ENCODE measurements at places on chromosomes 1 and 21.

DNA sequence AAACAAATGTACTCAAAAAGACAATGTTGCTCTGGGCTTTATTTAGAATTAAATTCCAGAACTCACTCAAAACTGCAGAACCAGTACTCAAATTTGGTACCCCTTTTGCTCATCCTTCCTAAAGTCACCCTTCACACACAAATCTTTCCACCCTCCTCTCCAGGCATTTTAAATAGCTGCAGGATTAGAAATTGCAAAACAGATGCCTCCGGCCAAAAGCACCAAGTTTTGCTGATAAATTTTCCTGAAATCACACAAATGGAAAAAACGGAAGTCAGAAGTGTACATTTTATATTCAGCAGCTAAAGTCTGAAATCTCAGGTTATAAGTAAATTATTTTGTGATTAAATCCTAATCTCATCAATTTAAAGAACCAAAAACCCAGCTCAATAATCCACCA lies 147.0 kb downstream of the NRIP1 start:
- no peak for DNase-seq

- no peak for DNase-seq
These were observed 7.3 kb downstream of the GLMN start for GRCh38 chr1:92291372-92291999.

DNA sequence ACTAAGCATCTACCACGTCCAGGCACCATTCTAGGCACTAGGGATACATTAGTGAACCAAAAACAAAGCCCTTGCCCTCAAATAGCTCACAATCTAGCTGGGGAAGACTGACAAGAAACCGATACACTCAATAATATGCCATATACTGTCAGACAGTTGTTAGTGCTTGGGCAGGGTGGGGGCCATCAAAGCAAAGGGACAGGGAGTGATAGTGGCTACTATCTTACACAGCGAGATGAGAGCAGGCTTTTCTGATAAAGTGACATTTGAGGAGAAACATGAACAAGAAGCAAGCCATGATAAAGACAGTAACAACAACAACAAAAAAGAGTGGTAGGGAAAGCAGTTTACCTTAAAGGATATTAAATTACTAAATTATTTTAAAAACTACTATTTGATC lies 41.1 kb downstream of the ERO1B start:
- no peak for DNase-seq

GRCh38 chr1:151166505-151166956 lies 587 bp downstream of the SCNM1 start:
- no peak for DNase-seq

- no peak for DNase-seq
These were observed 60.8 kb downstream of the HSPG2 start for GRCh38 chr1:21876267-21876666.

DNA sequence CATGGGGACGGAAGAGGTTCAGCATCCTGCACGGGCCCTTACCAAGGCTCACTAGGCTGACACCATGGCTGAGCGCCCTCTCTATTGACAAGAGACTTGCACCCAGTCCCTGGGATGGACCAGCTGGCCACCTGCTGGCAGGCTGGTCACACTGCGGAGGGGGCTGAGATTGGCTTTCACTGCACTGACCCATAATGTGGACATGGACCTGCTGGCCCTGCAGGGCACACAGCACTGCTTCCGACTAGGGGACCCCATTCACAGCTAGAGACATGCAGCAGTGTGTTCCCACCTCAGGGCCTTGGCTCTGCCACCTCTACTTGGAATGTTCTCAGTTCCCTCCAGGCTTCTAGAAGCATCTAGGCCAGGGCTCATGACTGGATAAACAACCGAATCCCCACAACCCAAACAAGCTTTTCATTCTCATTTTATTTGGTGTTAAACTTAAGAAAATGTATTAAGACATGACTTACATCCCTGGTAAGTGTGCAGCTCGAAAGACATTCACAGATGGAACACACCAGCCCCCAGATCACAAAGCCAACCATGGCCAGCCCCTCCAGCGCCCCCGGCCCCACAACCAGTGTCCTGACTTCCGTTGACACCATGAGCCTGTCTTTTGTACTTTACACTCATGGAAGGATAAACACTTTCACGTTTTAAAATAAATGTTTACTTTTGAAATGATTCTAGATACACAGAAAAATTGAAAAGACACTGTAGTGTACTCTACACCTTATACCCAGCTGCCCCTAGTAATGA lies 9.3 kb upstream of the SRARP start:
- peak; percentile 82 for DNase-seq

DNA sequence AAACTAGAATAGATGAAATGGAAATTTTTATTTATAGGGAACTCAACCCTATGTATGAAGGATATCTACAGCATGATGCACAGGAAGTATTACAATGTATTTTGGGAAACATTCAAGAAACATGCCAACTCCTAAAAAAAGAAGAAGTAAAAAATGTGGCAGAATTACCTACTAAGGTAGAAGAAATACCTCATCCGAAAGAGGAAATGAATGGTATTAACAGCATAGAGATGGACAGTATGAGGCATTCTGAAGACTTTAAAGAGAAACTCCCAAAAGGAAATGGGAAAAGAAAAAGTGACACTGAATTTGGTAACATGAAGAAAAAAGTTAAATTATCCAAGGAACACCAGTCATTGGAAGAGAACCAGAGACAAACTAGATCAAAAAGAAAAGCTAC lies 7.9 kb downstream of the USP1 start:
- DNase-seq = no peak

DNA sequence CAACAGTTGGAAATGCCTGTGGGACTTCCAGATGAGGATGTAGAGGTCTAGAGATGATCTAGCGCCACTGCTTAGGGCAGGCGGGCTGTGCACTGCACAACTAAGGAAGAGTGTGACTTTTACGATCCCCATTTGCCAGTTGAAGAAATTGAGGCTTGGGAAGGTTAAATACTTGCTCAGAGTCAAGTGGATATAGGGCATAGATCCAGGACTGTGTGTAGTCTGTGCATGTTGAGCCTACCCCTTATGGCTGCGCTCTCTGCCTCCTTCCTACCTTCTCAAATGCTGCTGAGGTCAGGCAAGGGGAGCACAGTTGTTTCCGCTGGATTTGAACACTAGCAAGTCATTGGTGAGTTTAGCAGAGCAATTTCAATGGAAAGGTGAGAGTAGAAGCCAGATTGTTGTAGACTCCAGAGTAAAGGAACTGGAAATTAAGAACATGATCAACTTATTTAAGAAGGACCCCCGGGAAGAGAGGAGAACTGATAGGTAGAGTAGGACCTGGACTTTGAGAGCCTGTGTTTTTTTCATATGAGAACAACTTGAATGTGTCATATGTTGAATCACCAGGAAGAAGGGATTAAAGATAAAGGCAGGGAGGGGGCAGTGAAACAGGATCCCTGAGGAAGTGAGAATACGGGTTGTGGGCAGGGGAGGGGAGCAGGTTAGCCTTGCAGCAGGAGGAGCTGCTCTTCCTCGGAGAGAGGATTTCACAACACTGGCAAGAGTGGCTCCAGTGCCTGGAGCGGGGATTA lies 2.7 kb downstream of the CAPN2 start:
- no peak for DNase-seq

GRCh38 chr1:195019385-195019784 lies 1588.9 kb downstream of the KCNT2 start:
- DNase-seq = no peak

DNA sequence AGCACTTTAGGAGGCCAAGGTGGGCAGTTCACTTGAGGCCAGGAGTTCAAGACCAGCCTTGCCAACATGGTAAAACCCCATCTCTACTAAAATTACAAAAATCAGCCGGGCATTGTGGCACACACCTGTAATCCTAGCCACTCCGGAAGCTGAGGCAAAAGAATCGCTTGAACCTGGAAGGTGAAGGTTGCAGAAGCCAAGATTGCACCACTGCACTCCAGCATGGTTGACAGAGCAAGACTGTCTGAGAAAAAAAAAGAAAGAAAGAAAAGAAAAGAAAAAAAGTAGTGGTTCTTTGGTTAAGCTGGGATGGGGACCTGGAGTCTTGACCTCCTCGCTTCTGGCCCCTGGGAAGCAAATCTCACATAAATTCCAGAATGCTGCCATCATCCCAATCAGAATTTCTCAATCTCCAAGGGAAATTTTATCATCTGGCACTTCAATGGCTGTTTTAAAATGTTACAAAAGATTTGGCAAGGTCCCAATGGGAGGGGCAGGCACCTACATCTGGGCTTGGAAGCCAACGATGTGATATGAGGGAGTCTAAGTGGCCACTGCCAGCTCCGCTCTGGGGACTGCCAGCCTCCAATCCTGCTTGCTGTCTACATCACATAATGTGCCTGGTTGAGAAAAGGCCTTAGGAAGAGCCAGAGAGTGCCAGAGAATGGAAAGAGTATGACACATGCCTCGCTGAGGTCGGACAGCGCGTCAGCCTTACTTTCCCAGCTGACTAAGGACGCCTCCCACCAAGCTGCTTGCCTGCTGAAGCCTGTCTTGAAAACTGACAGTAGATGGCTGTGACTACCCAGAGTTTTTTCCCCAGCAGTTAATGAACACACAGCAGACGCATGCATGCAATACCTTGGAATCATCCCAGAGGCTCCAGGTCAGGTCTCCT lies 42.1 kb upstream of the SRP9 start:
- DNase-seq = peak; percentile 67

DNA sequence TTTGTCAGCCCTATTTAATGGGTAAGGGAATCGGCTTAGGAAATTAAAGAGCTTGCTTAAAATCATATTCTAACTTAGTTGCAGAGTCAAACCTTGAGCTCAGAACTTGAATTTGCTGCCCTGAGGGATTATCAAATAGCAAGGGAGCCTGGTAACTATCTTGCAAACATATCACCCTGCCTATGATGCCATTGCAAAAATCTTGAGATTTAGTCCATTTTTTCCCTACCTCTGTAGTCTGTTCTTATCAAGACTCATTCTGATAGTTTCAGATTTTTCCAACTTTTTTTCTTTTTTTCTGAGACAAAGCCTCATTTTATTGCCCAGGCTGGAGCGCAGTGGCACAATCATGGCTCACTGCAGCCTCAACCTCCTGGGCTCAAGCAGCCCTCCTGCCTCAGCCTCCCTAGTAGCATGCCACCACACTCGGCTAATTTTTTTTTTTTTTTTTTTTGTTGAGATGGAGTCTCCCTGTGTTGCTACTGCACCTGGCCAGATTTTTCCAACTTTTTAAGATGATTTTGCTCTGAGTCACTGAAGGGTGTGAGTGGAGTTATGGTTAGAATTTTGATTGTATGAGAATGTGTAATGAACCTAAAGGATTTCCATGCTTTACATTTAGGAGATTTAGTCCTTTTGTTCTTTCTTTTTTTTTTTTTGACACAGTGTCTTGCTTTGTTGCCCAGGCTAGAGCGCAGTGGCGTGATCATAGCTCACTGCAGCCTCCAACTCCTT lies 12.2 kb downstream of the SARS1 start:
- no peak for DNase-seq

DNA sequence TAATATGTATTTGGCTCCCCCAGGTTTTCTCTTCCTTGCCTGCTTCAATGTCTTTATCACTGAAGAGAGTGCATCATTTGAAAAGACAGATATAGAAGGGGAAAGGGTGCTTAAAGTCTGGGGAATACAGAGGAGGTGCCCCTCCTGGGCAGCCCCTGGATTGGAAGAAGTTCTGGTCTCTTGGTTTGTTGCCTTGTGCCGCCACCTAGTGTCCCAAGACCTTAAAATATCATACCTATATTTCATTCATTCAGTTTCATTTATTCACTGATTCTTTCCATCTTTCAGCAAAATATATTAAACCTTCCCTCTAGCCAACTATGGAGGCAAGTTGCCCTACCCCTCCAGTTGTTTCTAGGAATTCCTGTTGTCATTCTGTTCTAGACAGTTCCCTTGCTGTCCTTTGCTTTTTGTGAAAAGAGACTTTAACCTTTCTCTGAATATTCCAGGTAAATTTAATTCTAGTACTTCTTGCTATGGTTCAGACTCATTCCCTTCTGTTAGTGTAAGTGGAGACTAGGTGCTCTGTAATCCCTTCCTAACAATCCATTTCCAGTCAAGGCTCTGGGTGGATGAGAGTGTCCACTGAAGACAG lies 56.1 kb downstream of the MEF2D start:
- DNase-seq = no peak

- no peak for DNase-seq
These were observed 25.4 kb upstream of the WDR26 start for GRCh38 chr1:224459966-224460365.

GRCh38 chr1:41478118-41478748 lies 6.2 kb downstream of the EDN2 start:
- DNase-seq = no peak

DNA sequence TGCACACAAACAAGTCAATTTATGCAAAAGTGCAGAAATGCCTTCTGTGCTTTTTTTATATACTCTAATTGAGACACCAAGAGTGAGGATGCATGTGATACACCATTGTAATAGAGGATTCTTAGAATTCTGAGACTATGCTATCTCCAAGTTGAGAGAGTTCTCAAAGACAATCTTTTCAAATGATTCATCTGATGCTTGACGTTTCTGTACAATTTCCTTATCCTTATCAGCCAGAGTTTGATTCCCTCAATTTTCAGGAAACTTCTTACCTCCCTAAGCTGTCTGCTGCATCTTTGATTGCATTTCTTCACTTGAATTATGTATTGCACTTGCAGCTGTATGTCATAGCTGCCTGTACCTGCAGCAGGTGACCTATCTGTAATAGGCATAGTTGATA lies 211.3 kb upstream of the SPAG17 start:
- no peak for DNase-seq

GRCh38 chr1:24692351-24692980 lies 49.4 kb downstream of the SRRM1 start:
- DNase-seq = no peak

DNA sequence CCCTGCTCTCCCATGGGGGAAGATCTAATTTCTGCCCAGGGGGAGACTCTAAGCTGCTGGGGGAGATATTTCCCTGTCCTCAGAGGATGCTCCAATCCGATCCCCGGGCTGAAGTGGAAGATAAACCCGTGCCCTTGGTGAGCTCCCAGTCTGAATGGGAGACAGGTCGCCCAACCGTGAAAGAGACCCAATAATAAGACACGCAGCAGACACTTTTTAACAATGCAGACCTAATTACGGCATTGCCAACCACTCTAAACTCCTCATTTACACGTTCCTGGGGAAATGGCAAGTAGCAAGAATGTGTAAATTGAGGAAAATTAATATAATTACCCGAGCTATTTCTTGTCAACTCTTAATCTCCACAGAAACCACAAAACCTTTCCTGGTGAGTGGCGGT lies 48.7 kb upstream of the ACTL8 start:
- no peak for DNase-seq

DNA sequence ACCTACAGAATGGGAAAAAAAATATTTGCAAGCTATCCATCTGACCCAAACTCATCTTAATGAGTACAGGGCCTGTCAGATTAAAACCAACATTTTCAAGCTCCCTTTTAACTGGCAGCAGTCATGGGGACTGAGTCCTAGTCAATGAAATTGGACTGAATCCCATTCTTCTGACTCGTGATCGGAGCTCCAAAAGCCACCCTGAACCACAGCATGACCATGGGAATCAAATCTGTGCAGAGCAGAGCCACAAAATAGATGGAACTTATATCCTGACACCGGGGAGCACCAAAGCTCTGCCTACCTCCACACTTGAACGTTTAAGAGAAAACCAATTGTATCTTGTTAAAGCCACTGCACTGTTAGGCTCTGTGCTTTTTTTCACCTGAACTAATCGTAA lies 5.0 kb upstream of the RWDD3 start:
- no peak for DNase-seq

- DNase-seq = no peak
These were observed 69.0 kb downstream of the GADD45A start for GRCh38 chr1:67753776-67754525.
